ENCODE measurements at places on chromosomes 13 and 19. TPM values are rescaled to one million over a fixed set of nuclear protein-coding genes. Genes with fewer than 3 reads are reported as not detected.

DNA sequence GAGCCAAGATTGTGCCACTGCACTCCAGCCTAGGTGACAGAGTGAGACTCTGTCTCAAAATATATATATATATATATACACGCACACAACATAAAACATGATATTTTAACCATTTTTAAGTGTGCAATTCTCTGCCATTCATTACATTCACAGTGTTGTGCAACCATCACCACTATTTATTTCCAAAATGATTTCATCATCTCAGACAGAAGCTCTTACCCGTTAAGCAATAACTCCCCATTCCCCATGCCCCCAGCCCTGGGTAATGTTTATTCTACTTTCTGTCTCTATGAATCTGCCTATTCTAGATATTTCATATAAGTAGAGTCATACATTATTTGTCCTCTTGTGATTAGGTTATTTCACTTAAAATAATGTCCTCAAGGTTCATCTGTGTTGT, 20.3 kb downstream of the WDR88 start:
- DNase-seq: no peak

Gene LAIR1
- total RNA-seq: not detected

DNA sequence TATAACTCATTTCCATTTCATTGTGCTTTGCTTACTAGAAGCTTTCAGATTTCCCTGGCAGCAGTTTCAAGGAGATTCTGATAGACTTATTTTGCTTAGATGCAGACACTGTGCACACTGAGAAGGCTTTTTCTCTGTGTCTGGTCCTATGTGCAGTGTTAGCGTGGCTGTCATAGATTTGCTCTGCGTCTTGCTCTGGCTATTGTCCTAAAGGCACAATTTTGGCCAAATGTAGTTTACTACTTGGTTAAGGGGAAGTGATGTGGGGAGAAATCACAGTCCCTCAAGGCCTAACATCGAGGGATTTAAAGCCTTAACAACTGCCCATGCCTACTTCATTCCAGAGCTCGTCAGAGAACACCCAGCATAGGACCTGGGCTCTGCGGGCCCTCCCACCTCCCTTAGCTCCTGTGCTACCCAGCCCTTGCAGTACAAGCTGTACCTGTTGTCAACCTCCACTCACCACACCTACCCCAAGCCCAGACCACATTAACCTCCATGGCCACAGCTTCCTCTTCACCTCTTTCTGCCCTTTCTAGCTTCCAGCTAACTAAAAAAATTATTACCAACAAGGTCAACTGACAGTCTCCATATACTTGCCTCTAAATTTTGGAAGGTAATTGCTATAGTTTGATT, 38.9 kb upstream of the KATNAL1 start:
- DNase-seq: no peak

- DNase-seq: no peak
These were observed at the start of gene SIGLEC12 for GRCh38 chr19:51501594-51502263. TSS of gene SIGLEC12 (minus strand) at chr19:51501800. CDS start at chr19:51501733, 67 bp downstream.

DNA sequence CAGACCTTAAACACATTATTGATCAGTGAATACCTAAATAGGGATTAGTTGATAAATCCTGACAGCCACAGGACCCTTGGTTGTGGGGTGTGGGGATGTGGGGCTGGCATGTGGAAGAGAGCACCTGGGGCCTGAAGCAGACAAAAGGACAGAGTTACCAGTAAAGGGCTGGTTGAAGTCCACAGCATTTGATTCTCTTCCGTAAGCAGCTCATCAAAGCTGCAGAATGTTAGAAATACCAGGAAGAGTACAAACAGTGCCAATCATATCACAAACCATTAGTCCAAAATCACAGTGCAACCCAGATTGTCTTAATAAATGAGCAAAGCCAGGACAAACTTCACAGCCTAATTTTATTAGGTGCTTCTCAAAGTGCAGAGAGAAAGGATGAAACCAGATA, 92.5 kb upstream of the KL start:
- DNase-seq: no peak

DNA sequence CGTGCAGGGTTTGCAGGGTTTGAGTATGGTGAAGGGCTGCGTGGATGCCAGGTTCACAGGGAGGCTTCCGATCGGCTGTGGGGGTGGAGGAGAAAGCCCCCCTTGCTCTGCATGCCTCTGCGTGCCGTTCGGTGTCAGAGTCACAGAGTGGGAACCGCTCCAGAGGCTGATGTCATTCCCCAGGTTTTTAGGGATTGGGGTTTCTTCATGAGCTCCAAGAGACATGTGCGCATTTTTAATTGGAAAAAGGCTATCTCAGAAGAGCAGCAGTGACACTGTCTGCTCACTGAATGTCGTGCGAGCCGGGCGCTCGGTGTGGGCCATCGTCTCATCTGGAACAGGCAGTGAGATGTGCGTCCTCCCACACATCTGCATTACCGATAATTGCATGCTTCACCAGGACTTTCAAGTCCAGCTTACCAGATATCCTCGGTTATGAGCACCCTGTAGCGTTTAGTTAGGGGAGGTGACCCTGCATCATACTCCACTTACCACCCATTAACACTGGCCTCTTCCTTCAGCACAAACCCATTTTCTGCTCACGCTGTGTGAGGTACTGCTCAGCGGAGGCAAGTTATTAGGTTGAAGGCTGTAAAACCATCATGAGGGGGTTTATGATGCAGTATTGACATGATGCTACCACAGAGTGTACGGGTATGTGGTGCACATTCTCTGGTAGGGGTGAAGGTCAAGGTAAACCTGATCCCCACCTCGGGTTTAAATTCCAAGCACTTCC, 1.7 kb downstream of the MCF2L start:
- DNase-seq: no peak

- no peak for DNase-seq
These were observed 6.2 kb downstream of the PPP1R15A start for GRCh38 chr19:48878196-48879024.

DNA sequence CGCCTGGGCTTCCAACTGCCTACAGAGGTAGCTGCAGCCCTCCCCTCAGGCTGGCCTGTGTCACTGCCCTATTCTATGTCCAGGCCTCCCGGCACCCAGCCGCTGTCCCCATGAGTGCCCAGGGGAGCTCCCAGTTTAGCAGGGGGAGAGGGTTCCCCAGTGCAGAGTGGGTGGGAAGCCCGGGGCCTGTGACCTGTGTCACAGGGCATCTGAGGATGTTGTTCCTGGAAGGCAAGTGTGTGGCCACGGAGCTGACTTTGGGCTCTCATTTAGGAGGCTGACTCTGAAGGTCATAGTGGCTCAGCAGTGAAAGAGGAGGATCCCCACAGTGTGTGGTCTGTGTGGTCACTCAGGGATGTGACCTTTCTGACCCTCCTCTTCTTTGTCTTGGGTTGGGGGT, 25.1 kb downstream of the PPP1R37 start:
- DNase-seq: no peak

GRCh38 chr13:35881360-35881759, 249.8 kb downstream of the DCLK1 start:
- DNase-seq: no peak

DNA sequence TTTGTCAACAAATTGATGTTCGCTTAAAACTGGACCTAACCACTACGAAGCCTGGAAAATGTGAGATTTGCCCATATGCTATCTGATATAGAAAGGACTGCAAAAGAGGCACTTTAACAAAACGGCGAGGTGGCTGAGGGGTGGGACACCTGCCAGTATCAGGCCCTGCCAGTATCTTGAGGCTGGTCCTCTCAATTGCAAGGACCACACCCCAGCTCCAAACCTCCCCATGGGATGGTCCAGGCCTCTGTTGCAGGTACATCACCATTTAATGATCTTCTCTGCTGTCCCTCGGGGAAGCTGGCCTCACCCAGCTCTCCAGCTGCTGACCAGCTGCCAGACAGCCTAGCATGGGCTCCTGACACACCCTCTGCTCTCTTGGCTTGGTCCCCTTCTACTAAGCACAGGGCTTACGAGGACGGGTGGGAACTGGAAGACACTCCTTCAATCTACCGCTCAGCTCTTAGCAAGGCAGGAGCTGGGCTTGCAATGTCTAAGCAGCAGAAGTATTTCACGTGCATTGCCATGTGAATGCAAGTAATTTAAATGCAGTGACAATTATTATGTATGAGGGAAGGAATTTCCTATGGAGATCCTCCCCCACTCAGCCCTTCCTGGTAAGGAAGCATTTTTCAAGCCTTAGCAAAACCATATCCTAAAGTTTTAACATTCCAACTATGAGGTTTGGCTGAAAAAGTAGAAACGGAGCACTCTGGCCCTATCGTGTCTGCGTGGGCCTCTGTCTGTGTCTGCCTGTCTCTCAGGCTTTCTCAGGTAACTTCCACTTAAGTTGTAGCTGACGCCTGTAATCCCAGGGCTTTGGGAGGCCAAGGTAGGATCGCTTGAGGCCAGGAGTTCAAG, 63.9 kb downstream of the LATS2 start:
- no peak for DNase-seq

- DNase-seq: no peak
These were observed 68.7 kb downstream of the IPO5 start for GRCh38 chr13:98022210-98022609.

DNA sequence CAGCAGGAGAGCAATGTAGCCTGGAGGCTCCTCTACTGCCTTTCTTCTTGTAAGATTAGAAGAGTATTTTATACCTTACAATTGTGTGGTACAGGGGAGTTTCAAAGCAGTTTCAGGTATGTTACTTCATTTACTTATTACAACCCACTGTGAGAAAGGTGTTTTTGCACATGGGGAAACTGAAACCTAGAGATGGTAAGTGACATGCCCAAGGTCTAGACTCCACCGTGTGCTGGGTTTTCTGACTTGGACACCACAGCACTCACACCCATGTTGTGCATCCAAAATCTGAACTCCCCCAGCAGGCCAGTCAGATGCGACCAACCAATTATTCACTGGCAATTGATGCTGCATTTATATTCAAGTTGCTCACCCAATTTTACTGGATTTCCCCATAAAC, 22.8 kb downstream of the ERICH6B start:
- no peak for DNase-seq

Gene DCT
- total RNA-seq: 0.09 TPM

GRCh38 chr19:18987456-18987855, 45.9 kb downstream of the SUGP2 start:
- DNase-seq: no peak

DNA sequence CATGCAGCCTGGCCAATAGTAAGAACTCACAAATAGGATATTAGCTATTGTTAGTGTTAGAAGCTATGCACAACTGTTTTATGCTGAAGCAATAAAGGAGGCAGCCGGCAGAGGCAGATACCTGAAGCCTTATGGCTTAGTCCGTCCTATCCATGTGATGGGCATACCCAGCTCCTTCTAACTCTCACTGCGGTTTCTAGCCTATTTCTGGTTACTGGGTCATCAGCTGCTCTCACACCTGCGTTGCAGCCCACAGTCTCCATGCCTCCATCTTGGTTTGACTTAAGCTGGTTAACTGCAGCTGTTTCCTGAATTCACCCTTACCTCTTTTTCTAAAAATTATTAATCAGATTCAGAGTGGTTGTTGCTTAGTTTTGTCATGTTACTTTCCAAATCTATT, 40.5 kb upstream of the CNMD start:
- no peak for DNase-seq

DNA sequence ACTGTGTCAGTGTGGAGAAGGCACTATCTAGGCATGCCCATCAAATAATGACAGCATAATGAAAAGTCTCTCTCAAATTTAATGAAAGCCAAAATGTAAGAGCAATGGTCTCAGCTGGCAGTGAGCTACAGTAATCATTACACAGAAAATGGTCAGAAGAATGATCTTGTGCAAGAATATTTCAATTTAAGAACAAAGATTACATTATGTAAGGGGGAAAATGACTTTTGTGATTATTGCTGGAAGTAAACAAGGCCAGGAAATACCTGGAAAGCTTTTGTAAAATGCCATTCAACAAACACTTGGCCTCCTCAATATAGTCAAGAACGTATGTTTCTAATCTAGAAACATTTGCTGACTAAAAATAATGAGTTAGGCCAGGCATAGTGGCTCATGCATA, 89.1 kb downstream of the CAB39L start:
- DNase-seq: no peak

- no peak for DNase-seq
These were observed 102.7 kb downstream of the SIPA1L3 start for GRCh38 chr19:38009650-38010242.

Gene FKBP8
- total RNA-seq: 115 TPM

DNA sequence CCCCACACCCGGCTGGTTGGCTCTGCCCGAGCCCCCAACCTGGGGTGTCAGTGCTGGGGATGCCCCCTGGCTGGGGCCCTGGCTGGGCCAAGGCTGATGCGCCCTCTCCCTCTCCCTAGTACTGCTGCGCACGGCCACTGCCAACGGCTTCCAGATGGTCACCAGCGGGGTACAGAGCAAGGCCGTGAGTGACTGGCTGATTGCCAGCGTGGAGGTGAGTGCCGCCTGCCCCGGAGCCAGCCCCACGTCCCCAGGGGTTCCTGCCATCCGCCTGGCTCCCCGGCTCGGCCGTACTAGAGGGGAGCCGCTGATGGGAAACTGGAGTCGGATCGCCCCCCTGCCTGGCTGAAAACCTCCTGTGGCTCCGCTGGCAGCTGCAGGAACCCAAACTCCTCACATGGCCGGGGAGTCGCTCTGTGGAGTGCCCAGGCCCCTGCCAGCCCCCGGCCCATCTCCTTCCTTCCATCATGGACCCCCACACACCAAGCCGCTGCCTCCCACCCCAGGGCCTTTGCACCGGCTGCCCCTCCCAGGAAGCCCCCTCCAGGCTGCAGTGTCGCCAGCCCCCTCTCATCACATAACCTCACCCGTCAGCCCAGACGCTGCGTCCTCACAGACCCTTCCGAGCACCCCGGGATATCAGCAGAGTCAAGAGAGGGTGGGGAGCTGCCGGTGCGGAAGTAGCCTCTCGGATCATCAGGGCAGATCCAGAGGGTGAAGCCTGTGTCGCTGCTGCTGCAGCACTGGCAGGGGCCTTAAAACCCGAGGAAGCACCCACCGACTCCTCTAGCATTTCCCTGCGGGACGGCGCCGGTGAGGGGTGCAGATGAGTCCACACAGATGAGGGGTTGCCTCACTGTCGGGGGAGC, 10.6 kb downstream of the NCLN start:
- no peak for DNase-seq

Gene CDX2
- not detected for total RNA-seq
